Kidney (tissue), 22 donors: ENCODE measurements at places on chromosomes 12 and 14. TPM values are rescaled to one million over a fixed set of nuclear protein-coding genes. Genes with fewer than 3 reads are reported as not detected.

- DNase-seq = no peak
These were observed 26.6 kb upstream of the DYRK2 start for GRCh38 chr12:67621926-67622325.

GRCh38 chr12:3929875-3930615 is 56.8 kb upstream of the PARP11 start:
- DNase-seq = no peak

DNA sequence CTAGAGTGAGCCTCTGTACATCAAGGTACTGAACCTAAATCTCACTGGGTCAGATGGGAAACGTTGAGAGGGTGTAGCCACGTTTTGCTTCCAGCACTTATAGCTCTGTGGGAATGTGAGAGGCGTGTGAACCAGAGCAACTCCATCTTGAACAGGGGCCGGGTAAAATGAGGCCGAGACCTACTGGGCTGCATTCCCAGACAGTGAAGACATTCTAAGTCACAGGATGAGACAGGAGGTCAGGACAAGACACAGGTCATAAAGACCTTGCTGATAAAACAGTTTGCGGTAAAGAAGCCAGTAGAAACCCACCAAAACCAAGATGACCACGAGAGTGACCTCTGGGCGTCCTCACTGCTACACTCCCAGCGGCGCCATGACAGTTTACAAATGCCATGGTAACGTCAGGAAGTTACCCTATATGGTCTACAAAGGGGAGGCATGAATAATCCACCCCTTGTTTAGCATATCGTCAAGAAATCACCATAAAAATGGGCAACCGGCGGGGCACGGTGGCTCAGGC is 63.4 kb upstream of the NCOR2 start:
- no peak for DNase-seq

DNA sequence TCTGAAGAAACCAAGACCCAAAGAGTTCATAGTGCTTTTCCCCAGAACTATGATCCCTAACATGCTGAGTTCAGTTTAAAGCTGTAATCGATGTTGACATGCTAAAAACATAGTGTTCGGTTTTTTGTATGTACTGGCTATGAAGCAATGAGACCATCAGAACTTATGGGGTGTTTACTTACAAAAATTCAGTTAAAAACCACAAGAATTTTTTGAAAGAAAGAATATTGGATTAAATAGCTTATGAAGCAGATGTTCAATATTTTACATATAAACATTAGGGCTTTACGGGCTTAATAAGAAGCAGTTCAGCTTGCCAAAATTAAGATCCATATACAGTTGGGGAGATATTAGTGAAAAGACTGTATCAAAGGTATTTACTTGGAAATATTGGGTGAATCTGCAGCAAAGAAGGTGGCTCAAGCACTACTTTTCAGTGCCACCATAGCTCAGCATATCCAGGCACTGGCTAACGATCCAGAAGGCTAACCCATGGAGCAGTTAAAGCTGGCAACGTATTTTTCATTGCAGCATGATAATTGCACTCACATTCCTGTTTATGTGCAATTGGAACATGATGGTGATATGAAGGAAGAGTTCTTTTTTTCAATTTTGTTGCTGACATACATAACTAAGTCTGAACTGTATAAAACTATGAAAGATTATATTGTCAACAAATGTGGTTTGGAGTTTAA is 125.9 kb downstream of the EFCAB11 start:
- DNase-seq = no peak

GRCh38 chr12:78916845-78917480 is 52.4 kb downstream of the SYT1 start:
- DNase-seq = no peak

GRCh38 chr12:94010307-94010706 is 138.1 kb upstream of the PLXNC1 start:
- DNase-seq = no peak

GRCh38 chr12:118498171-118498570 is 121.8 kb downstream of the SUDS3 start:
- DNase-seq = no peak

DNA sequence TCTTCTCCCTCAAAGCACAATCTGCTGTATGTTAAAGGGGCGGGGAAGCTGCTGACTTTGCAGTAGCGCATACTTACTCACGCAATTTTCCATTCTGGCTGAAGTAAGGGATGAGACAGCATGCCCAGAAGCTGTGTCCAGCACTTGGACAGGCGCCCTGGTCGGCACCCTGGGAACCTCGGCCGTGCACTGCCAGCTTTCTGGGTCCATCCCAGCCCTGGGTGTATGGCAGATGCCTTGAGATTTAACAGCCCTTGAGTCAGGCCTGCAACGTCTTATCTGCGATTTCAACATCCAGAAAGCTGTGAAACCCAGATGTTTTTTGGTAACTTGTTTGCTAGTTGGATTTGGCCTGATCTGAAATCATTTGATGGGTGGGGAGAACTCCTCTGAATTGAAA is 16.1 kb downstream of the EML1 start:
- peak; percentile 24 for DNase-seq

ISCA2 gene
- 60.1 TPM for polyA plus RNA-seq

DNA sequence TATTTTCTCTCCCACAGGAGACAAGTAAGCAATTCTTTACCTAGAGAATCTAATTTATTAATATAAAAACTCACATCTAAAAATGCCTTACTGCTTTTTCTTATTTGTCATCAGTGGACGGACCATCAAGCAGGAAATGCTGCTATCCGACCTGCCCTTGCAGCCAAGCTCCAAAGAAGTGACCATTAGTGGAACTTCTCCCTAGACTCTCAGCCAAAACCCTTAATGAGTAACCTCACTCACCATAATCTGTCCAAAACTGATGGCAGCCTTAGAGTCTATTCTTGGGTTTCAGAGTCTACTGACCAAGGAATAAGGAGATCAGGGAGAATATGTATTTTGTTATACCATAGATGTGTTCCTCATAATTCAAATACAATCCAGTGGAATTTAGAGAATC is 60.9 kb upstream of the CFL2 start:
- no peak for DNase-seq

DNA sequence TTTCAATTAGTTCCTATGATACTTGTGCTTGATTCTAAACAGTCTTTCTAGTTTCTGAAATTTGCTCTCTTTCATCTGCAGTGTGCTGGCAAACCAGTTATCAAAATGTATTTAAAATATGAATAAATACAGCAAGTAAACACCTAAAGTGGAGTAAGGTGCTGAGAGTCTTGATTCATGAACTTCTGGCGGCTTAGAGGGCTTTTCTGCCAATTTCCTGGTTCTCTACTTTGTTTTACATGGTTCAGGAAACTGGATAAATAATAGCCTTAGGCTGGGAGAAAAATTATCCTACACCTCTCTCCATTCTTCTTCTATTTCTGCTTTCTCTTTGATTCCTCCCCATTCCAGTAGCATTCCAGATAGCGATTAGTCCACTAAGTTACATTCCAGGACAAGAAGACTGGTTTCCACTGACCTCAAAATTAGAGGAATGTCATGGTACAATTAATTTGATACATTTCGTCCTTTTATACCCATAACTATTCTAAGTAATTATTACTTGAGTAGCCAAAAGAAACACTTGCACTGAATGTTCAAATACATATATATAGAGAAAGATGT is 14.9 kb downstream of the ATP2B1 start:
- DNase-seq = no peak

DNA sequence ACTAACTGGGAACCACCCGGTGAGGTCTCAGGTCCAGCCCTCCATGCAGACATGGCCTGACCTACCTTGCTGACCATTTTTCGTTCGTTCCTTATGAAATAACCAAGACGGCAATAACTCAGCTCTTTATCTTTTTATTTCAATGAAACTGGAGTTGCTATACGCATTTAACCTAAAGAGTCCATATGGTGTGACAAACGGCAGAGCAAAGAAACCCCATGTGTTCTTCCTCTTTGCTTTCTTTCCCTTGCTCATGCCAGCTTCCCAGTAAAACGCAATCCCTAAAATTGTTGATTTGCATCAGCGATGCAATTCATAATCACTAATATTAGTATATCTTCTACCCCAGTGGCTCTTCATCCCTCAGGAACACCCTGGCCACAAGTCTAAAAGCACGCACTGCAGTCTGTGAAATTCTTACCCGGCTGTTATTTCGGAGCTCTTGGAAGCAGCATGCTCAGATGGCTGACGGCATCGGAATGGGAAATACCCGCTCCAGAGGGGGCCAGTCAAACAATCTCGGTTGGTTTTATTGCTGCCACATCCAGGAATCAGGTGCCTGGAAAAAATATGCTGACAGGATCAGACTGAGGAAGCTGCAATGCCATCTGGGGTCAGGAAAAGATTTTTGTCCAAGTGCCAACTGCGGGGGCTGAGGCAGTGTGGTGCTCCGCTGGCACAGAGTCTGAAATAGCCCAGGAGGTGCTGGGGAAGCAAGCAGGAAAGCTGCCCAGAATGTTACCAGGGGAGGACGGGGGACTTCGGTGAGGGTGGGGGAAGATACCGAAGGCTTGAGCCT is 28.2 kb upstream of the KCNA1 start:
- no peak for DNase-seq

ACTR6 gene
- 23.1 TPM for polyA plus RNA-seq

GRCh38 chr12:53096089-53096741 is 1.3 kb upstream of the IGFBP6 start:
- no peak for DNase-seq

DNA sequence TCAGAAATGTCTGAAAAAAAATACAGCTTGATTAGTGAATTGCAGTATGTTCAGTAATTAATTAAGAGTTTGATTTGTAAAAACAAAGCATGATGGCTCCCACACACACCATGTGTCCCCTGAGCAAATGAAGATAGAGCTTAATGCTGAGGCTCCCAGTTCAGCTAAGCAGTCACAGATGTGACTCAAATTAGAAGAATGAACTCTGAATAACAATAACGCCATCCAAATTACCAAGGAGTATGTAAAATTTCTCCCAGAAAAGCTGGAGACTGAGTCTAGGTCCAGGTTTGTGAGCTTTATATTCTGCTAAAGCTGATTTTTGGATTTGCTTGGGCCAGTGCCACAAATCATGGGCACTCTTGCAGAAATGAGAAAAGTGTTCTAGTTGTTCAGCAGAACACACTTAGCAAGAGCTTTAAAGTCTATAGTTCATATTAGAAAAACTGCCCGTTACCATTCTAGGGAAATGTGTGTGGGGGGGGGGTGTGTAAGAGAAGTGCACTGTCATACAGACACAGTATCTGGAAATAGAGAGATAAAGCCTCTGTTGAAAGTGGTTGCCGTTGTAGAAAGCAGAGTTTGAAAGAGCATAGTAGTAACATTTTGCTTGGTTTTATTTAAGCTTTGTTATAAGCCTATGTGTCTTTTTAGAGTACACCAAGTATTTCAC is 253.1 kb downstream of the BCAT1 start:
- no peak for DNase-seq

GRCh38 chr14:56730538-56731145 is 79.6 kb downstream of the OTX2 start:
- no peak for DNase-seq

CBLN3 gene
- polyA plus RNA-seq = 2.6 TPM

GRCh38 chr12:120316798-120317223 is 10.8 kb downstream of the PLA2G1B start:
- DNase-seq = no peak

DBX2 gene
- not detected for polyA plus RNA-seq

DHRS2 gene
- polyA plus RNA-seq = 2.4 TPM

DNA sequence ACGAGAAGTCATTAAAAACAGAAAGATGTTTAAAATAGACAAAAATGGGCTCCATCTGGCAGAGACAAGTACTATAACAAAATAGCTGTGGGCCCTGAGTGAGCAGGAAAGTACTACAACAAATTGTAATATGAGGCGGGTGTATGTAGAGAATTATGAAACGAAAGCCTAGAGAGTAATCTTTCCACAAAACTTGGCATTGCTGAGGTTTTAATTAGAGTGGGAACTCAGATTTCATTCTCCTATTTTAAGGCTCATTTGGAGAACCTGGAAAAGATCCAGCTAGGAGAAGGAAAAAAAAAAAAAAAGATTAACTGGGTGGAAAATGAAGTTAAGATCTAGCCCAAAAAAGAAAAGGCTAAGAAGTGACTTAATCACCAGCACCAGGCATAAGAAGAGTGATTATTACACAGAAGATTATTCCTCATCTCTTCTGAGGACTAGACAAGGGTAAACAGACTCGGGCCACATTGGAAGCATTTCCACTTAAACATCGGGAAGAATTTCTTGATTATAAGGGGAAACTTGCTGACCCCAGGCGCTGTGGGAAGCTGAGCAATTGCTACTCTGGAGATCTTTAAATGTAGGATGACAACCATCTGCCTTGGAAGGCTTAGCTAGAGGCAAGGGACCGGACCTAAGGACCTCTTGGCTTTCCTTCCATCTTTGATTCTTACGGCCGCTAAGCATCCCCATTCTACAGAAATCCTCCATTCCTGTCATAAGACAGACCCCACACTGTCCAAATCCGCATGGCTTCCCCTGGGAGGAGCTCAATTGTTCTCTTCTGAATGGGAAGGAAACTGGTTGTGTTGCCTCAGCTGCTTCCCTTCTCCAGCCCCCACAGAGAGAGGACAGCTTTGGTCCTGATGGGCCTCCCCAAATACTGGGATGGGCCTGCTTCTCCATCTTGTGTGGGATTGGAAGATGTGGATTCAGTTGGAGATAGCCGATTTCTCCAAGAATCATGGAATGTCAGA is 40.6 kb downstream of the IGF1 start:
- no peak for DNase-seq

GRCh38 chr12:38782359-38782758 is 123.0 kb downstream of the CPNE8 start:
- DNase-seq = no peak

GRCh38 chr14:22422238-22422637 is 166.8 kb downstream of the DAD1 start:
- DNase-seq = no peak

DNA sequence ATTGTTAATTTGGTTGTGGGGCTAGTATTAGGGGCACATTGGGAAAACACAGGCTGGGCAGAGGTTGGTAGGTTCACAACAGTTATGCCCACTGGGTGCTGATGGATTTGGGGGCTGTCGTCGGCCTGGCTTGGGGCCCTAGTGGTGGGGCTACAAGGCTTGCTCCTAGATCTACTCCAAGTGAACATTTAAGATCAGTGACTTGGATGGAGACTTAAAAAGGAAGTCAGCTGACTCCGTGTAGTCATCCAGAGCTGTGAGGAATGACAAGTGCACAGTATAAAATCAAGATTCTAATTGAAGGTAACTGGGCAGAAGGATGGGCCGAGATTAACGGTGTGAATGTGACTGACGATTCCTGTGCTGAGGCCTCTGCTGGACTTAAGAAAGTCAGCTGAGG is 12.8 kb upstream of the NR4A1 start:
- DNase-seq = no peak

GRCh38 chr14:96261053-96261452 is 5.0 kb downstream of the BDKRB1 start:
- no peak for DNase-seq

- no peak for DNase-seq
These were observed 120.3 kb downstream of the GARIN6 start for GRCh38 chr12:99767809-99768208.

CYP27B1 gene
- polyA plus RNA-seq = 33.4 TPM

SH2B3 gene
- 7.3 TPM for polyA plus RNA-seq

- DNase-seq = no peak
These were observed 107.0 kb downstream of the MGST1 start for GRCh38 chr12:16454481-16454880.

- no peak for DNase-seq
These were observed 16.9 kb upstream of the BEGAIN start for GRCh38 chr14:100604121-100604501.

B4GALNT3 gene
- 11.3 TPM for polyA plus RNA-seq

GRCh38 chr14:45091710-45092109 is 7.8 kb downstream of the PRPF39 start:
- no peak for DNase-seq
